ENCODE measurements at places on chromosomes 1 and 21.

DNA sequence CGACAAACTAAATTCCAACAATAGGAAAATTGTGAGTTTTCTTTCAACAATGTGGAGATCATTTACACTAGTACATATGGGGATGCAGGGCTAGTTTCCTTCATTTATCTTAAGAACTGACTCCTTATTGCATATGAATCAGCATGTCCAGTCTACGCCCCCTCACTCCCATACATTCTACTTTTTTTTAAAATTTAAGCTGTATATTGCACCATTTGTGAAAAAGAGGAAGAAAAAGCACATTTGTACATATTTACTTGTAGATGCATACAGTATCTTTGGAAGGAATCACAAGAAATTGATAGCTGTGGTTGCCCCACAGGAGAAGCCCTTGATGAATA, 15.9 kb downstream of the VPS26C start:
- no peak for DNase-seq

DNA sequence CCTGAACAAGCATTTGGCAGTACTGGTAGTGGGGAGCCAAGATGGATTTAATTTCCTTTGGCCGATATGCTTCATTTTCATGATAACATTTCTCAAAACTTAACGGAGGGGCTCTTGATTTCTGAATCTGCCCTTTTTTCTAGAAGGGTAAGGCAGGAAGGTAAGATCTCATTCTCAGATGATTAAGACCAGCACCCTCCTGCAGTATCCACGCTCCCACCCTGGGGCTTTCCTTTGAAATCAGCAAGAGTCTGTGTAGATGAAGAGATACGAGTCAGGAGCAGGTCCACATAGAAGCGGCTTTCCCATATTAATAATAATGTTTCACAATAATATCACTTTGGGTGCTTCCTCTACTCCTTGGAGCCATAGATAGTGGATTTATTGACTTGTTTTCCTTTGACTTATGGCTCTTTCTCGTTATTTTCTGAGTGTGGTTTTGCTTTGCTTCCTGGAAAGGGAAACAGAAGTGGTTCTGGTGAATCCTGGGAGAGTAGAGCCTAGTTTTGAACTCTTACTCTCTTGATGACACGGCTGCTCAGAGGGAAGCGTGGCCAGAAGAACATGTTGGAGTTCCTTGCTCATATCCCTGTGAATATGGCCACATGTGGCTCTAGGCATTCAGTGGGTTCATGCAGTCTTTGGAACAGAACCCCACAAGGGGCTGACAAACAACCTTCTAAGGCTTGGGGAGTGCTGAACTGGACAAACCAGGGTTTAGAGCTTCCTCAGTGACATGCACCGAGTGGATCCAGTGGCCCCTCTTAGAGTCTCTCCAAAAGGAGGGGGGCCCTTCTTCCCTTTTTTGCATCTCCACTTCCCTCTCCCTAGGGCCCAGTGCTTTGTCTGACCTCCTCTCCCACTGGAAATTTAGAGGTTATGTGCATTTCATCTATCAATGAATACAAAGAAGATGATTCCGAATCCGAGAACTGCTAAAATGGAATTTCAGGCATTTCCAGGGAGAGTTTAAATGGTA, 195.7 kb downstream of the DYRK1A start:
- no peak for DNase-seq

GRCh38 chr21:26379561-26379960, 193.5 kb downstream of the CYYR1 start:
- no peak for DNase-seq

- DNase-seq, result peak; percentile 82
Measured at GRCh38 chr1:10494754-10495474, 20.2 kb downstream of the PEX14 start.

DNA sequence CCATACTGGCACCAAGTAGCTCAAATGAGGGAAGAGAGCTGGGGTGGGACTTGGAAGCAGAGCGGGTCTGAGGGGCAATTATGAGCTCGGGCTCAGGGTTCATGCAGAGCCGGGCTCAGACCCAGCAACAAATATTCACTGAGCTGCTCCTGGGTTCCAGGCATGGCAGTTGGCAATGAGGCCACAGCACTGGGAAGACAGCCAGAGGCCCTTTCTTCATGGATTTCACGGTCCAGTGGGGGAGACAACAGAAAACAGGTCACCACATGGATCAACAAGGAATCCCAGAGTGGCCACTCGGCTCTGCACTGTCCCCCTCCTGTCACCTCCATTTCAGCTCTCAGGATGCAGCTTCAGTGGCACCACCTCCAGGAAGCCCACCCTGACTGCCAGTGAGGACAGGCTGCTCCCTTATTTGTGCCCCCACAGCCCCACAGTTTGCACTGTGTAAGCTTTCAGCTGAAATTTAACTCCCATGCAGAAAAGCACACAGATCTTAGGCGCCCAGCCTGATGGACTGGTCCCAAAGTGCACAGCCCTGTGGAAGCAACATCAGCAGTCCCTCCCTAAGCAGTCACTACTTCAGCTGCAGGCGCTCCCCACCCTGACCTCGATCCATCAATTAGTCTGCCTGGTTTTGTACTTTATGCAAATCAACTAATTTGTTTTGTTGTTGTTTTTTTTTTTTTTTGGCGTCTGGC, 22.4 kb downstream of the ARHGEF19 start:
- no peak for DNase-seq

DNA sequence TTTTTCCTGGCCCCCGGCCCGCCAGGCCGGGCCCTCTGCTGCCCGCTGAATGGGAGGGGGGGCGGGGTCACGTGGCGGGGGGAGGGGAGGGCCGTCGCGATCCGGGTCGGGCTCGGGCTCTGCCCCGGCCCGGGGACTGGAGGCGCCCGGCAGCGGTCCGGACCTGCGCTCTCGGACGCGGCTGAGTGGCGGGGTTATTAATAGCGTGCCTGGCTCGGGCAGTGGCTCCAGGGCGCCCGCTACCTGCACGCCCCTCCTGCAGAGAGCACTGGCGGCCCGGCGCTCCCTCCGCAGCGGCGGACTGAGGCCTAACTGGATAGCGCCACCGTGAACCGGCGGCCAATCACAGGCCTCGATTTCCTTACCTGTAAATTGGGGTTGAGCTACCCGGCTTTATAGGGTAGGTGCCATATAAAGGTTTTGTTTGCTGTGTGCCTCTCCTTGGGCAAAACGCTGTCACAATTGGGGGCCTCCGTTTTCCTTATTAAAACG, 28.1 kb downstream of the AHDC1 start:
- no peak for DNase-seq

GRCh38 chr1:215181518-215181917, 99.0 kb downstream of the KCNK2 start:
- no peak for DNase-seq

GRCh38 chr1:159266832-159267231, 35.3 kb upstream of the FCER1A start:
- no peak for DNase-seq

GRCh38 chr1:3403388-3404231, 50.9 kb upstream of the ARHGEF16 start:
- no peak for DNase-seq

DNA sequence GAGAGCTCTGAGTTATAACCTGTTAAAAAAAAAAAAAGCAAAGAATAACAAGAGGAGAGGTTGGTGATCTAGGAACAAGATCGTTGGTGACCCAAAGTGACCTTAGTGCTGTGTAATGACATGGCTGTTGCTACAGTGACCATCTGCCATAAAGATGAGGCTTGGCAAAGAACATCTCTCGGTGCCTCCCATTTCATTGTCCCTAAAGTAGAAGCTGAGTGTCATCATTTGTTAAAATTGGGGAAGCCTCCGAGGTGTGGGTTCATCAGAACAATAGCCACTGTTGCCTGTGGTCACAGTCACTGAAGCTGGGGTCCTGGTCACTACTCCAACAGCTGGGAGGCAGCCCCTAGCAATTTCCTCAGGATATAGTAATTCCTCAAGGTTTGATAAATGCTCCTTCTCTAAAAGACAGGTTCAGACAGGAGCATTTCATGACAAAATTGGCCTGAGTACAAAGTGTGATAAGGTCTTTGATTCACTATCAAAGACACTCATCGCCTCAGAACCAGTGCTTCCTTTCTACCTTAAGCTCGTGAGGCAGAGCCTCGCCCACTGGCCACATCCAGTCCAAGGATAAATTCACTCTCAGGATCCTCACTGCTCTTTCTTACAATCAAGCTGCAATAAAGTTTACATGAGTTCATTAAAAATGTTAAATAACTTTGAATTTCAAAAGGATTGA, 81.9 kb upstream of the RGS2 start:
- DNase-seq, result no peak

GRCh38 chr1:225881081-225881958, 860 bp downstream of the TMEM63A start:
- DNase-seq, result peak; percentile 58

GRCh38 chr1:153466908-153467307, 6.5 kb upstream of the S100A7 start:
- DNase-seq, result no peak

- DNase-seq, result no peak
Measured at GRCh38 chr1:46804027-46804889, 5.4 kb downstream of the CYP4B1 start.

- peak; percentile 51 for DNase-seq
Measured at GRCh38 chr1:8671306-8671917, 146.0 kb downstream of the RERE start.

DNA sequence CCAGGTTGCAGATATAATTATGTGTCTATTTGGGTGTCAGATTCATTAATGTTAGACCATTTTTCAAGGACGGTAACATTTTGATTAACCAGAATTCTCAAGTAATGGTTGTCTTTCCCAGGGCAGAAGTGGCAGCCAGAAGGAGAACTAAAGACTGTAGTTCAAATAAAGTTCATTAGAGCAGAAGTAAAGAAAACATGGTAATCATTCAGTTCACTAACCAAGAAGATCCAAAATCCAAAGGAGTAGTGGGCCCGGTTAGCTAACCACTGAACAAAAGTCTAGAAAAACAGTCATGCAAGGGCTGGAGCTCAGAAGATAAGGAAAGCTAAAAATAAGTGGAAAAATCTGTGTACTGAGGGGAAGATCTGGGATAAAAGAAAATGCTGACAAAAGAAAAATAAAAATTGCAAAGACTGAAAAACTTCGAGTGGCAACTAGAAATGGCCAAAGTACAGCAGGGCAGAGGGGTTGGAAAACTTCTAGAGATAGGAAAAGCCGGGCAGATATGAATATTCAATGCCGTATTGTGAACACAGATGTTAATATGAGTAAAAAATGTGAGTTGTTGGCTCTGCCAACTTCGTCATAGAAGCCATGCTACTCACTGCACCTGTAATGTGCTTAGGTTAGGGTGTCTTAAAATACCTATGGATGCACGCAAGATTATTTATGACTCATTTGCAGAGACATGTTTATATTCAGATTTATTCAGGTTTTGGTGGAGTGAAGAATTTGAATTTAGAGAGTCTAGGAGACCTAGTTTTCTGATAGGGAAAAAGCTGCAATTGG, 925.9 kb downstream of the LTN1 start:
- DNase-seq, result no peak

- DNase-seq, result peak; percentile 47
Measured at GRCh38 chr1:67166196-67166595, at the start of gene IL23R. Gene IL23R (plus strand): TSS chr1:67166454. CDS start chr1:67168121, 1,667 bp downstream.

- DNase-seq, result peak; percentile 39
Measured at GRCh38 chr1:151311589-151312331, 15.5 kb downstream of the PI4KB start.

- no peak for DNase-seq
Measured at GRCh38 chr1:215530401-215530984, 36.6 kb upstream of the KCTD3 start.
